Right lung (tissue), 10 donors: ENCODE measurements at places on chromosomes 12 and 14. TPM values are rescaled to one million over a fixed set of nuclear protein-coding genes. Genes with fewer than 3 reads are reported as not detected.

SLC39A2 gene
- polyA plus RNA-seq, result 0.49 TPM

MYF5 gene
- 1.6 TPM for polyA plus RNA-seq

SIX6 gene
- polyA plus RNA-seq, result not detected

TMEM119 gene
- 55.5 TPM for polyA plus RNA-seq

C12orf54 gene
- polyA plus RNA-seq, result 0.74 TPM

KRT74 gene
- not detected for polyA plus RNA-seq

CKAP4 gene
- polyA plus RNA-seq, result 92.7 TPM

CLEC9A gene
- polyA plus RNA-seq, result 2.5 TPM

CLEC14A gene
- 44.0 TPM for polyA plus RNA-seq

PMEL gene
- 2.4 TPM for polyA plus RNA-seq

GALNT16 gene
- 4.9 TPM for polyA plus RNA-seq

KCNMB4 gene
- 23.5 TPM for polyA plus RNA-seq

PLEKHD1 gene
- polyA plus RNA-seq, result 0.25 TPM

GLT8D2 gene
- polyA plus RNA-seq, result 24.7 TPM

IL22 gene
- polyA plus RNA-seq, result not detected

PRH2 gene
- polyA plus RNA-seq, result 0.72 TPM

ABCC9 gene
- 18.2 TPM for polyA plus RNA-seq

KCNC2 gene
- 0.13 TPM for polyA plus RNA-seq

CLEC2B gene
- polyA plus RNA-seq, result 19.3 TPM

INSM2 gene
- polyA plus RNA-seq, result not detected

ERP27 gene
- 11.3 TPM for polyA plus RNA-seq

C12orf60 gene
- polyA plus RNA-seq, result 3.2 TPM

RNU4-1 gene
- polyA plus RNA-seq, result not detected

CFAP251 gene
- 12.5 TPM for polyA plus RNA-seq

TAS2R46 gene
- polyA plus RNA-seq, result not detected

DIO2 gene
- polyA plus RNA-seq, result 0.78 TPM

PUS7L gene
- 16.6 TPM for polyA plus RNA-seq
